NCI-H1930 (cell line): ENCODE measurements at places on chromosomes 1 and 21.

DNA sequence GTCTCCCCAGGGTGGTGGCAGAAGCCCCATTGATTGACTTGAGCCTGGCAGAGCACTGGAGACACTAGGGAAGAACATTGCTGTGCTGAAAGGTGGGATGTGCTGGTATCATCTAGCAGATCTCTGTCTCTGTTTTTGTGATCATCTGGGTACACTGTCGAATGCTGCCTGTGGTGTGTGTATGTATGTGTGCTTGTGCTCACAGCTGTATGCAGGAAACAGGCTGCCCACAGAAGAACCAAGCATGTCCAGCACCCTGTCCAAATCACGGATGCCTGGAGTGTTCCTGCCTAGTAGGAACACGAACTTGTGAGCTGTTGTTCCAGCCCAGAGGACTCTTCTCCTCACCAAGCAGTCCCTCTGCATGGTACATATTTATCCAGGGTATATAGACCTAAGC, 1.5 kb downstream of the BRINP2 start:
- no peak for DNase-seq

- no peak for DNase-seq
Measured at GRCh38 chr1:201989354-201990128, 7.1 kb downstream of the RNPEP start.

DNA sequence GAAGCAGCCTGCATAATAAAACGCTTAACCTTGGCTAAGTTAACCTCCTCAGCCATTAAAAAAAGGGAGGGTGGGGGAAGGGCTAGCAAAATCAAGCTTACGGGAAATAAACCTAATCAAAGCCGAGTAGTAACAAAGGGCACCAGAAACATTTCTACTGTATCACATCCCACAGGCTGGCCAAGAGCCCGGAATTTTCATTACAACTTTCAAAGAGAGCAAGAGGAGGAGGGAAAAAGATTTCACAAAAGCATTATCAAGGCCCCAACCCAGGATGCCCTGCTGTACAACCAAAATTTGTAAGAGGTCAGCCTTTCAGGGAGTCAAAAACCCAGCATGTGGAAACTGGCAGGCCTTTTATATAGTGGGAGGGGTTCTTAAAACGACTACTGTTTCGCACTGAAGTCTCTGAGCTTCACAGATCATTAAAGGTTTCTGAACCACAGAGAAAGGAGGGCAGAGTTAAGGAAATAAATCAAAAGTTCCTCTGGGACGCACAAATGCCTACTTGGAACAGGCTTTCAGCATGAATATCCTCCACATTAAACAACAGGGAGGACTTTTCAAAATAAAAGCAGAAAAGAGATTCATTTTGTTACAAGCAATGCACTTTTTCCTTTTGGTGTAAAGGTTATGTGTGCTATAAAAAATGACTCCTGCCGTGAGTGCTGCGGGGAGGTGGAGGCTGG, 90.4 kb downstream of the SLC45A1 start:
- DNase-seq, result no peak

DNA sequence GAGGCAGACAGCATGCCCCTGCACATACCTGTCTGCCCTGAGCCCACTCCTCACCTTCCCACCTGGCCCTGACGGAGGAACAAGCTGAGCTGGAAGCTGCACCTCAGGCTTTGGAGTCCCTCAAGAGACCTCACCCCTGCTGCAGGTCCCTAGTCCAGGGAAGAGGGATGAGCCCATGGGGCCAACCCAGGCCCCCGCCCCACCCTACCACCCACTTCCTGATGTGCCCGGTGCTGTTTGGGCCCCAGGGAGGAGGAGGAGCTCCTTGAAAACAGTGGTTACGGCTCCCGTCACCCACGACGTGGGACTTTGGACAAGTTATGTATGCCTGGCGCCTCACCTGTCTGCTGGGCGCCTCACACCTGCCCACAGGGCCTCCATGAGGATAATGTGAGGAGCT, 250.2 kb downstream of the NPHP4 start:
- DNase-seq, result no peak

- peak; percentile 25 for DNase-seq
Measured at GRCh38 chr21:15592271-15592860, 137.4 kb upstream of the USP25 start.

DNA sequence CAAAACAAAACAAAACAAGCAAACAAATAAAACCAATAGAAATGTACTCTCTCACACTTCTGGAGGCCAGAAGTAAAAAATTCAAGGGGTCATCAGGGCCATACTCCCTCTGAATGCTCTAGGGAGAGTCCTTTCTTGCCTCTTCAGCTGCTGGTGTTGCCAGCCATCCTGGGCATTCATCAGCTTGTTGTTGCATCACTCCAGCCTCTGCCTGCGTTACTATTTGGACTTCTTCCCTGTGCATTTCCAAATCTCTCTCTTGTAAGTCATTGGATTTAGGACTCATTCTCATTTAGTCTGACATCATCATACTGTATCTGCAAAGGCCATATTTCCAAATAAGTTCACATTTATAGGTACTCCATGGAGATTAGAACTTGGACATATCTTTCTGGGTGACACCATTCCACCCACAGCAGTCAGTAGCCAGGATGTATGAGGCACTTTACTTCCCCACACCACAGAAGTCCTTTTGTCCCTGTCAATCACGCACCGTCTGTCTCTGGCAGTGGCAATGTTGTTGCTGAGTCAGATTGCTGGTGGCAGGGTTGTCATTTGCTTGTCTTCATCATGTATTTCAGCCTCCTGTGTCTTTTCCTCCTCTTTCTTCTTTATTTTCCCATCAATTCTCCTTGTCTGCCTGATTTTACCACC, 151.0 kb upstream of the KCNJ6 start:
- DNase-seq, result no peak

GRCh38 chr1:87938631-87939030, 610.0 kb downstream of the LMO4 start:
- DNase-seq, result no peak

DNA sequence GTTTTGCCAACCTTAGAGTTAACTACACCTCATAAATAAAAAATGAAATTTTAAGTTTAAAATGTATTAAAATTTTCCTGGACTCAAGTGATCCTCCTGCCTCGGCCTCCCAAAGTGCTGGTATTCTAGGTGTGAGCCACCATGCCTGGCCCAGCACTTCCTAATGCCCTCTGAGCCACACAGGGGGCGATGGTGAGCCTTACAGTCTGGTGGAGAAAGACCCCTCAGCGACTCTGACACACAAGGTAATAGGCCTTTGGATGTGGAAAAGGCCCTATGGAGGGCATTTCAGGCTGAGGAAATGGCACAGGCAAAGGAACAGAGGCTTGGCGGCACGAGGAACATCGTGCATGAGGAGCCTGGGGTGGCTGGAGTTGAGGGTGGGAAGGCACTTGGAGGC, 6.7 kb downstream of the CITED4 start:
- DNase-seq, result no peak

DNA sequence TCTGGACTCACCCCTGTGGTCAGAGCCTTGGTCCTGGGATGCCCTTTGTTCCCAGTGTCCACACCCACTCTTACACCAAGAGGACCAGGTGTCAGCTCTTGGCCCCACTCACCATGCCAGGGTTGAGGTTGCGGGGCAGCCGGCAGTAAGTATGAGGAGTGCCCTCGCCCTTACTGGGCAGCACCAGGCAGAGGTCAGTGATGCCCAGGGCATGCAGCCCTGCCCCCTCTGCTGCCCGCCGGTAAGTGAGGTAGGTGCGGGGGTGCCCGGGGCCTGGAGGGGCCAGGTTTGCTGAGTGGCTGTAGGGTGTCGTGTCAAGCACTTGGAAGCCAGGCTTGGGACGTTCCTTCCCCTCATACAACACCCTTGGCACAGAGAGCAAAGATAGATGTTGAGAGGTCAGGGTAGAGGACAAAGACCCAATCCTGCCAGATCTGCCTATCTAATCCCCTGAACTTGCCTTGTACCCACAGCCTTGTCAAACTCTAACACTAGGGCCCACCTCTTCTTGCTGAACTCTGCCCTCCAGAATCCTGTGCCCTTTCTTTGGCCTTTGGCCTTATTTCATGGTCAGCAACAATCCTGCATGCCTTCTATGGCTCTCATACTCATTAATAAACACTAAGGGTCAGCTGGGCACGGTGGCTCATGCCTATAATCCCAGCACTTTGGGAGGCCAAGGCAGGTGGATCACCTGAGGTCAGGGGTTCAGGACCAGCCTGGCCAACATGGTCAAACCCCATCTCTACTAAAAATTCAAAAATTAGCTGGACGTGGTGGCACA, 3.6 kb downstream of the DENND4B start:
- DNase-seq, result no peak

DNA sequence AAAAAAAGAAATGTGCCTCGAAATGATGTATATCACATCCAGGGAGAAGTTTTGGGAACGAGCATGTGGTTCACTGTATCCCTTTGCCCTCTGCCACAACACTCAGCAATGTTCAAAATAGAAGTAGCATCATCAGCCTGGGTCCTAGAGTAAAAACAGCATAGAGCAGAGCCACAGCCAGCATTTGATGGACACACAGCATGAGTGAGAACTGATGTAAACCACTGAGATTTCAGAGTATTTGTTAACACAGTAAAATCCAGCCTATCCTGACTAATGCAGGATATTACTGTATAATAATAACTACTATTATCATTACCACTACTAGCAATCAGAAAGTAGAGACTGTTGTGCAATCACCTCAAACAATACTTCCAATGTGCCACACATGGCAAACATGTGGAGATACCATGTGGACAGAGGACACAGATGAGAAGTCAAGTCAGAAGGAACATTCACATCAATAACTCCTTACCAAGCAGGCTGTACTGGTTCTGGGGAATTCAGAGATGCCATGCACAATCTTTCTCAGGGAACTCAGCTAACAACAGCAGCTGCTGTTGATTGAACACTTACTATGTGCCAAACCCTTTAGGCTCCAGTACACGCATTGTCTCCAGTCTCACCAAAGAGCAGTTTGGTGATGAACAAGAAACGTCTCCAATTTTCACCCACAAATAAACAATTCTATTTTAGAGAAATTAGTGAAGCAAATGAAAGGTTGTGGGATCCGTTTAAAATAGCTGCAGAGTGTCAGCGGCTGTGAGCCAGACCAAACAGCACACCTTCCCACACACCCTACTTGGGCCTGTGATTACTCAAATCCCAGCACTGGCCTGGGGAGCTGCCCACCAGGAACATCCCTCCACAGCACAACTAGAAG, 16.6 kb upstream of the GFI1 start:
- no peak for DNase-seq

DNA sequence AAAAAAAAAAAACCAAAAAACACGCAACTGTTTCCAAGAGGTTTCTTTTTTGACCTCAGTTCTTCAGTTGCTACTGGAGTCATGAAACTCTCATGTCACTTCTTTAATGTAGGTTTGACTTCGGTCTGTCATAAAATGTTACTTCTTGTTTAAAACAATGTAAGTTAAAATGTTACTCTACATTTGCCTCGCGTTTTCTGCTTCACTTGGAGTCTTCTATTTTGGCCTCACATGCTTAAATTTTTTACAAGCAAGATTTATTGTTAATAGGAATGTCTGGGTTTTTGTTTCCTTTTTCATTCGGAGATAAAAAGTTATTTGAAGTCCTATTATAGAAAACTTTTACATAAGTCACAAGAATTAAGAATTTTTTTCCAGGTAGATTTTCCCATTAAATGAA, 880.2 kb downstream of the LTN1 start:
- DNase-seq, result no peak

GRCh38 chr1:157994704-157995582, 1.5 kb downstream of the KIRREL1 start:
- DNase-seq, result no peak

DNA sequence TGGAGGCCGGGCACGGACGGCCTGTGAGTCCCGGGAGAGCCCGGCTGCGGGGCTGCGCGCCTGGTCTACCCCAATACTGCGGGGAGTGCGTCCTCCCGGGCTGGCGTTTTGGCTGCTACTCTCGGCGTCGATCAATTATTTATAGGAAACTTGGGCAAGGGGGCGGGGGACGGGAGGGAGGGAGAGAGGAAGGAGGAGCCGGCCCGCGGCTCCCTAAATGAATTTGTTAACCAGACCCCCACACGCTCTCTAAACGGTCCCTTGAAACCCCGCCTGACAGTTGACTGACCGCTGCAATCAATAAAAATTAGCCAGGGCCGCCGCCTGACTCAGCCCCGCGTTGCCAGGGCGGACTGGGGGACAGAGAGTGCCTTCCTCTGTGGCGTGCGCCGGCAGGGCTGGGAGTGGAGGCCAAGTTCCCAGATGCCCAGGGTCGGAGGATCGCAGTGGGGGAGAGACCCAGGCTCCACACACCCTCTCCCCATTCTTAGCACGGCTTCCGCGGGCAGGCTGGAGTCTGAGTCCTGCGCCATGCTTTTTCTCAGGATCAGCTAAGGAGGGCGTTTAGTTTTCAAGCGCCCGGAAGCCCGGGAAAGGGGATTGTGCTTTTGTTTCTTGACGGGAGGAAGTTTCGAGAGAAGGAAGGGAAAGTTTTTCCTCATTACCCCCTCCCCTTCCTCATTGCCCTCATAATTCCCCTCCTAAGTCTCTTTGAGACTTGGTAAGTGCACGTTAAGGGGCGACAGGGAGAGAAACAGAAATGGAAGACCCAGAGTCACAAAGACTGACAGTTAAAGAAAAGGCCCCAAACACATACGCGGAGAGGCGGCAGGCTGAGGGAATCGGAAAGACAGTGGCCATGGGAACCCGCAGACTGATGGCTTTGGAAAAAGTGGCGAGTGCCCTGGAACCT, 6.2 kb downstream of the PAX7 start:
- no peak for DNase-seq

- no peak for DNase-seq
Measured at GRCh38 chr1:218207194-218207593, 77.9 kb upstream of the RRP15 start.

GRCh38 chr1:43197343-43198127, 25.4 kb downstream of the CFAP57 start:
- no peak for DNase-seq

DNA sequence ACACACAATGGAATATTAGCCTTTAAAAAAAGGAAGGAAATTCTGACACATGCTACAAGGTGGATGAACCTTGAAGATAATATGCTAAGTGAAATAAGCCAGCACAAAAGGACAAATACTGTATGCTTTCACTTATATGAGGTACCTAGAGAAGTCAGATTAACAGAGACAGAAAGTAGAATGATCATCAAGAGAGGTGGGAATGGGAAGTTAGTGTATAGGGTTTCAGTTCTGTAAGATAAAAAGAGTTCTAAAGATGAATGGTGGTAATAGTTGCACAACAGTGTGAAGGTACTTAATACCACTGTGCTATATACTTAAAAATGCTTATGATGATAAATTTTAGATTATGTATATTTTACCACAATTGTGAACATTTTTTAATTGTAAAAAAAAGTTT, 7.2 kb downstream of the RPAP2 start:
- DNase-seq, result no peak
